SW480 (cell line): ENCODE measurements at places on chromosomes 6 and 20.
A peak's percentile ranks its signal among the peaks of the same experiment; 100 is the strongest.

DNA sequence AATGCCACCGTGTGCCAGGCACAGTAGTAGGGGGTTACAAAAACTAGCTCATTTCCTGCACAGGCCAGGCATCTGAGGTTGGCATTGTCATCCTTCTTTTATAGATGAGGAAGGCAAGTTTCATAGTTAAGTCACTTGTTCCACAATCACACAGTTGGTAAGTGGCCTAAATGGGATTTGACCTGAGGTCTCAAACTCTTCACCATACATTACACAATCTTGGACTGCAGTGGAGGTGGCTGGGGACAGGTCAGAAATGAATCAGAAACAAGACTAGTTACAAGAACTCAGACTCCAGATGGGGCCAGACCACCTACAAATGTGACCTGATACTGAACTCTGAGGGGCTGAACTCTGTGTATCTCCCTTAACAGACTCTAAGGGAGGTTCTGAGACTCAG is 49.4 kb downstream of the TRMT6 start:
- DNase-seq, result no peak

DNA sequence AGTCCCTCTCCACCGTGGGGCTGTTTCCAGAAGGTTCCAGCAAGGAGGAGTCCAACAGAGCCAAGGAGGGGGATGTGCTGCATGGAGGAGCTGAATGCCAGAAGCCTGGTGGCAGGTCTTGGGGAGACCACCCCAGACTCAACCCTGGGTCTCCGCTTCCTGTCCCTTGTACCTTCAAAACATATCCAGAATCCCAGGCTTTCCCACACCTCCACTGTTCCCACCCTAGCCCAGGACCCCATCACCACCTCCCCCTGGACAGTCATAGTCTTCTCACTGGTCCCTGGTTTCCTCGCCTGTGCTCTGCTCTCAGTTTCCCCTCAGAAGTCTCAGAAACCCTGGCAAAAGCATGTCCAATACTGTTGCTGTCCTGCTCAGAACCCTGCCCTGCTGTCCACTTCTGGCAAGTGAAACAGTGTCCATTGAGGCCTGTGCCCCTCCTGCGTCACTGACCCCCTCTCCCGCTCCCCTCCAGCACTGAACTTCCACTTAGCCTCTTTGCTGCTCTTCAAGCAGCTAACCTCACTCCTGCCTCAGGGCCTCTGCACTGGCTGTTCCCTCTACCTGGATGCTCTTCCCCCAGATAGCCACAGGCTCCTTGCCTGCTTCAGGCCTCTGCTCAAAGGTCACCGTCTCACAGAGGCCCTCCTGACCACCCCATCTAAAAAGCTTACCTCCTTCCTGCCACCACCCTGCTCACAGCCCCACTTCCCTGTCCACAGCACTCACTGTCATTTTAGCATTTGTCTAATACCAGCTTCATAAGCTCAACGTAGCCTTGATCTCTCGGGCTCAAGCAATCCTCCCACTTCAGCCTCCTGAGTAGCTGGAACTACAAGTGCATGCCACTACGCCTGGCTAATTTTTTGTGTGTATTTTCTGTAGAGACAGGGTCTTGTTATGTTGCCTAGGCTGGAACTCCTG is 169.2 kb downstream of the GRM4 start:
- no peak for DNase-seq

DNA sequence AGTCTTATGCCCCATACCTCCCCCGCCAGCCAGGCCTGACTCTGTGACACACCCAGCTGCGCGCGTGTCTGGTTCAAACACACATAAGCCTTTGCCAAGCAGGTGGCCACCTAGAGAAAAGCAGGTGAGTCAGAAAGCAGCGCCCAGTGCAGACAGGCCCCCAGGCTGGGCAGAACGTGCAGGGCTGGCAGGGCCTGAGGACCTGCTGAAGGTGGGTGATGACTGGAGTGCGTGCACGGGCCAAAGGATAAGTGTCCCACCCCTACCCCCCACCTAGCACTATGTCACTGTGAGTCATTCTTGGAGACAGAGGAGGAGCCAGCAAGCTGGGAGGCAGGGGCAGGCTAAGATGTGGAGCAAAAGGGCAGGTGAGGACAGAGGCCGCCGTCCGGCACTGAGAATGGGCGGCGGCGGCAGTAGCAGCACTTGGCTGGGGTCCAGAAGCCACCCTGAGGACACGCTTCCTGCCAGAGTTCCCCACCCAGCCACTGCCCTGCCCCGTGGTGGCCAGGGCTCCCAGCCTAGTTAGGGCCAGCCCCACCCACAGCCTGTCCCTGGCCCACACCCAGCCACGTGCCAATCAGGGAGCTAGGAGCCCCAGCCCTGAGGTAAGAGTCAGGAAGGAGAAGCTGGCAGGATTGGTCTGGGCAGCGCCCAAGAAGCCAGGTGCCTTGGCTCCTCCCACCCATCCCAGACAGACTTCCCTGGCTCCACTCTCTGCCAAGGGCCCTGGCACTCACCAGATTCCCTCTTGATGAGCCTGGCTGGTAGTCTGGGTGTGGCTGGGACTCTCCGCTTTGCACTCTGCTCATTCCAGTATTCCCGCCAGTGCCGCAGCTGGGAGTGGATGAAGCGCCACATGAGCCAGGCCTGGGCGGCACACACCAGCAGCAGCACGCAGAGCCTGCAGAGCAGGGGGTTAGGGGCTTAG is 72.7 kb downstream of the TRAM2 start:
- peak; percentile 95 for DNase-seq

DNA sequence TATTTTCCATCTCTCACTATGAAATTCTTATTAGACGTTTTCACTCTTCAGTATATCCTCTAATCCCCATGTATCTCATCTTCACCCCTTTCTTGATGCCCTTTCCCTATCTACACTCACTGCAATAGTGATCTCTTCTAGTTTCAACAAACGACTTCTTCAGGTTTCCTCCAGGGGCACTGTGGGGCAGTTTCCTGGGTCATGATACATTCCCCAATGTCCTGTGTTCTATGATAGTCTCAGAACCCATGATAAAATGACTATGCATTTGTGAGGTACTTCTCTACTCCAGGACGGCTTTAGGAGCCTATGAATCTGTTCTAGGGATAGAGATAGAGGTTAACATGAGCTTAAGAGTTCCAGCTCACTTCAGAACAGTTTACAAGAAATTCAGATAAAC is 183.3 kb downstream of the FOXC1 start:
- peak; percentile 32 for DNase-seq
